Activated CD8-positive, alpha-beta memory T cell treated with anti-CD3 and anti-CD28 coated beads for 4 hours (primary cell): ENCODE measurements at places on chromosomes 16 and 17.

DNA sequence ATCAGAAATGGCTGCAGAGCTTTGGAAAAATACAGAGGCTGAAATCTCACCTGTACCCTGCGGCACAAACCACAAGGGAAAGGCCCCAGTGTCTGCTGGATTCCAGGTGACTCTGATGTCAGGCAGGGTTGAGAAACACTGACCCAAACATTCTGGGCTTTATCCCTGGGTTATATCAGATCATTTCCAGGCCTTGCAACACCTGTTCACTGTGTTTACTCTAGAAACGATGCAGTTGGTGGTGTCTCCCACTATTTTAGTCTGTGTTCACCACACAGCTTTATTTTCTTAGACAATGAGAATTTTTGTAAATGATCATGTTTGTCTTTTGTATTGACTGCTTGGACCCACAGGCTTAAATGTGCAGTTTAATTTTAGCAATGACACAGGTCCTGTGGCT is 151.5 kb upstream of the SDK2 start:
- DNase-seq, result no peak

GRCh38 chr17:7782240-7782639 is 51.8 kb upstream of the KDM6B start:
- no peak for DNase-seq

DNA sequence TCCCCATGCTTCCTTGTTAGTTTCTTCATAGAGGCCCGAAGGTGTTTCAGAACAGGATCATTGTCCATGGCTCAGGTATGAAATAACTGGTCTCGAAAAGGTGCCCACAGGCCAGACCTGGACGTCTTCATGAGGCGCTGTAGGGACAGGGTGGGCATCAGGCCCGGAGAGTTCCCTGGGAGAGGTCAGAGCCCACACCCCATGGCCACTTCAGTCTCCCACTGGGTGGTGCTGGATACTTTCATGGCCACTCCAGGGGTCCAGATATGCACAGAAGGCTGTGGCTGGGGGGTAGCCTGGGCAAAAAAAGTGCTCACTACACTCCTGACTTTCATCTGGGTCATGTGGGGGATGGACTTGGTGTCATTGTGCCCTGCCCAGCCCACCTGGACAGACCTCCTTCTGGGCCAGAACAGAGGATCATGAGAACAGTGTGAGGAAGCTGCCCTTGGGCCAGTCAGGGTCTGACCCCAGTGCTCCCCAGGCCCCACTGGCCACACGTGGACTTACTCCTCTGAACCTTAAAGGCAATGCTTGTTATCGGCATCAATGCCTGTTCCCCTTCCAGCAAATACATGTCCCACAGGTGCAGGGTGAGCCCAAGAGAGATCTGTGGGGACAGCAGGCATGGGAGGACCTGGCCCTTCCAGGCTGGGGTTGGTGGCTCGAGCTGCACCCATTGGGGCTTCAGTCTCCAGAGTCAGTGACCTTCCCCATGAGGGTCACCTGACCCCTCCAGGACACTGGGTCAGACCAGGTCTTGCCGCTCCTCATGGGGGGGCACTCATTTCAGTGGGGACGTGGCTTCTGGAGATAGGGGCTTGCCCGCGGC is 36.9 kb downstream of the LGALS9 start:
- DNase-seq, result no peak

GRCh38 chr17:83061586-83061985 is 17.8 kb upstream of the METRNL start:
- no peak for DNase-seq

DNA sequence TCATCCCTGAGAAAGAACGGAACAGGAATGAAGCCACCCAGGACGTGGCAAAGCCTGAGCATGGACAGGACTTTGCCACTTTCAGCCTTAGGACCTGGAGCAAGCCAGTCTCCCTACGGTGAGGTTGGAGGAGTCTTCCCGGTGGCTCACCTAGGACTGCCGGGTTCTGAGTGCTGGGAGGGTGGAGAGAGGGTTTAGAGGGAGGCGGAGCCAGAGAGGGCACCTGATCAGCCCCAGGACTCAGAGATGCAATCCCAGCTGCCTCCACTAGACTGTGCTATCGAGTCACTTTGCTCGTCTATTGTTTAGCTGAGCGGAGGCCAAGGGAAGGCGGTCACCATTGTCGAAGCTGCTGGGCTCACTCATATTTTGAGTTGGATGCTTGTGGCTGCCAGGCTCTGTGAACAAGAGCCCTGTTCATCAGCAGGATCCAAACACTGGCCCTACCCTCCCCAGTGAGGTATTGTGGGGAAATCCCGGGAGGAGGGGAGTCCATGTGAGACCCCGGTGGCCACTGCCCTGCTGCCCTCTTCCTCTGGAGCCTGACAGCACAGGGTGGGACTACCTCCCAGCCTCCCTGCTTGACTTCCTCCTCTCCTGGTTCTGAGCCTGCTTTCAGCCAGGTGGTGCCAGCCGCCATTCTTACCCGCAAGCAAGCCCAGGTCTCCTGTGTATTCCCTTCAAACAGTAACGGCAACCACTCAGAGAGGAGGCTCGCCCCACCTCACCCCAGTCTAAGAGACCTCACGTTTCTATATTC is 7.0 kb downstream of the KRT14 start:
- DNase-seq, result no peak

DNA sequence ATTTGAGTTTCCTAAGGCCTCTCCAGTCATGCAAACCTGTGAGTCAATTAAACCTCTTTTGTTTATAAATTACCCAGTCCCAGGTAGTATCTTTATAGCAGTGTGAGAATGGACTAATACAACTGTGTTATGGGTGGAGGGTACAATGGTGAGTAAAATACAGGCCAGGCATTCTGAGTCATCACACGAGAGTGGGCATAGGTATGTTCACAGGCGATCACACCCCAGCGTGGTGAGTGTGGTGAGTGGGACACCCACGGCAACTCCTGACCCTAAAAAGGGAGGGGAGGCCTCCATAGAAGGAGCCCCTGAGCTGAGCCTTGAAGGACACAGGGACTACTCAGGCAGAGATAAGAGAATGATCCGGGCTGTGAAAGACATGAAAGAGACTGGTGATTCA is 22.6 kb upstream of the MAPT start:
- no peak for DNase-seq

DNA sequence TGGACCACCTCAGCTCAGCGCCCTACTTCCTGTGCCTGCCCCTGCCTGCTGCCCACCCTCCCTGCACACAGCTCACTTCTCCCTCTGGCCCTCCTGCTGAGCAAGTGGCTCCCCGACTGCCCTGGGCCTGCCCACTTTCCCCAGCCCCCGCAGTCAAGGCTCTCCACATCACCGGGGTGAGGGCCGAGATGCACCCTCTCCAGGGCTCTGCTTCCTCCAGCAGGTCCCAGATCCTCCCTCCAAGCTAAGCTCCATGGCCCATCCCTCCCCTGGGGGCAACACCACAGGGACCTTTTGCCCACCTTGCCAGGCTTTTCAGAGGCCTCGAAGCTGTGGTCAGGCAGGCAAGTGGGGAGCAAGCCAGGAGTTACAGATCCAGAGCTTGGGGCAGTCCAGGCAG is 820.2 kb downstream of the KCNJ18 start:
- no peak for DNase-seq

DNA sequence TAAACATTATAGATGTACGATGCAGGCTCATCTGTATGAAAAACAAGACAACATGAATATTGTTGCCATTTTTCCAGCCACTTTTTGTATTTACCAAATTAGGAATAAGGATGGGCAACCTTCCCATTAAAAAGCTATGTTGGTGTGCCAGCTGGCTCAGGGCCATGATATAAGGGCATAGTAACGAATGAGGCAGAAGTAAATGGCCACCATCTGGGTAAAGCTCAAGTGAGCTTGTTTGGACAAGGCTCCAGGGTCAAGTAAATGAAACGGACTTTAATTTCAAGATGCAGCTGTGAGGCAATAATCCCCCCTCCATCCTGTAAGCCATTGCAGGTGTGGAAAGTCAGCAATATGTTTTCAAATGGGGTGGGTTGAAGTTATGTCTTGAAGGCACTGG is 930.9 kb upstream of the CDH8 start:
- no peak for DNase-seq

DNA sequence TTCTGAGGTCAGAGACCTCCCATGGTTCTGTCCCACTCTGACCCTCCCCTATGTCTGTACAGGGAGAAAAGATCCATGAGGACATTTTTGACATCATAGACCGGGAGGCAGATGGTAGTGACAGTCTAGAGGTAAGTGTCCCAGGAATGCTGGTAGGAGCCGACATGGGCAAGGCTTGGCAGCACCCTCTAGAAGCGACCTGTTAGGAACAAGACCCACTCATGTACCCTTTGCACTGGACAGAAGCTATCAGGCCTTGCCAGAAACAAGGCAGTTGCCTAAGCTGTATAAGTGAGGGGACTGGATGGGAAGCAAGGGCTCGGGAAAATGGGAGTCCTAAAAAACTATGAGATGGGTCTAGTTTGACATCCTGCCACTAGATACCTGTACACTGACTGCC is 2.5 kb downstream of the TUBG1 start:
- no peak for DNase-seq

GRCh38 chr16:10744370-10745030 is 858 bp downstream of the NUBP1 start:
- DNase-seq, result no peak

DNA sequence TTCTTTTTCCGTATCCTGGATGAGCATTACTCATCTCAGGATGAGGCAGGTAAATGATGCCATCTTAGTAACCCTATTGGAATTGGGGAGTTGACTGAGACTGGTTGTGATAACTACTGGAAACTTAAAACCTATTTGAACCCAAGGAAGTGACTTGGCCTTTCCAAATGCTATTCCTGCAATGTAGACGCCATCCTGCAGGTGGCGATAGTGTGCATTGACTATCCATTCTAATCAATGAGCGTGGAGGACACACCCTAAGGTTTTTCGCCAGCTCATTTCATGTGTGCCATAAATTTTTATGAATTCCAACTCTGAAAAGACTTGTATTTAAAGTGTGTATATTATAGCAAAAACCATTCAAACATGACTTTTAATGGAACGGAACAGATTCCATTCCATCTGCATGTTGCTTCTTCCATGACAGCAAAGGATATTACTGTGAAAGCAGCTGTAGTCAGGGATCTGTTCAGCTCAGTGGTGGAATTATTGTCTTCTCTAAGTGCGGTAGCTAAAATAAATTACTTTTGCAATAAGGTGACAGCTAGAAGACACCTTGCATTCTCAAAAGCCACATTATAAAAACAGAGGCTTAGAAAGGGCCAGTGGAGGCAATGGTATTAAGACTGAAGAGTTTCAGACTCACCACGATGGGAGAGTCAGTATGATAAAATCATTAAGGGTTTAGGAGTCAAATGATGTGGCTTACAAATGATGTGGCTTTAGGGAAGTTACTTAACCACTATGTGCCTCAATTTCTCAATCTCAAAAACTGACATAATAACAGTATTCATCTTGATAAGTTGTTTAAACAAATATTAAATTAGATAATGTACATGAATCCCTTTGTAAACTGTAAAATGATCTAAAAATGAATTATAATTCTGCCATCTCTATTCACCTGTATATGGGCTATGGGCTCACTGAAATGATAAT is 55.5 kb downstream of the SYT17 start:
- DNase-seq, result no peak

GRCh38 chr16:18932243-18932987 is 6.2 kb upstream of the SMG1 start:
- no peak for DNase-seq

GRCh38 chr16:68902003-68902968 is 59.0 kb downstream of the TANGO6 start:
- DNase-seq, result no peak

DNA sequence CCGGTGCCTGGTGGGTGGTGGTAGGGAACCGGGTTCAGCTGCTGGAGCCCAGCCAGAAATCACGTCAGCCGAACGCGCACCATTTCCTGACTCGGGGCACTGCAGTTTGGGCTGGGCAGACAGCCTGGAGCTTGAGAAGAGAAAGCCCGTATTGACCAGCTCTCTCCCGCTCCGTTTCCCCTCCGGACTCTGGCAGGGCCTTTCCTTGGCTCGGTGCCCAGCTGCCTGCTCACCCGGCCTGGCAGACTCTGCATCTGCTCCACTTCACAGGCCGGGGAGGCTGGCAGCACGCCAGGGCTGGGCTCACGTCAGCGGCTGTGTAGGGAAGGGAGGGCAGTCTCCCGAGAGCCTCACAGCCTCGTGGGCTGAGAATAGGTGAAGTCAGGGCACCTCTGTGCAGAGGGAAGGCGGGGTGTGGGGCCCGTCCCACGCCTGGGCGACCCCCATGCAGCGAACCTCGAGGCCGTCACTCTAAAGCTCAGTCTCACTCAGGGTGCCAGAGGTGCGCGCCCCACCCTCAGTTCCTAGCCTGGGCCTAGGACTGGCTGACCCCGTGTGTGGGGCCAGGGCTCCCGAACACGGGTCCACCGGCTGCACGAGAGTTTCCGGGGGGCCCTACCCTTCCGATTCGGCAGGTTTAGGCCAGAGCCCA is 59.1 kb downstream of the OR1D5 start:
- peak; percentile 23 for DNase-seq

GRCh38 chr17:79387783-79388182 is 223.1 kb downstream of the RBFOX3 start:
- no peak for DNase-seq

DNA sequence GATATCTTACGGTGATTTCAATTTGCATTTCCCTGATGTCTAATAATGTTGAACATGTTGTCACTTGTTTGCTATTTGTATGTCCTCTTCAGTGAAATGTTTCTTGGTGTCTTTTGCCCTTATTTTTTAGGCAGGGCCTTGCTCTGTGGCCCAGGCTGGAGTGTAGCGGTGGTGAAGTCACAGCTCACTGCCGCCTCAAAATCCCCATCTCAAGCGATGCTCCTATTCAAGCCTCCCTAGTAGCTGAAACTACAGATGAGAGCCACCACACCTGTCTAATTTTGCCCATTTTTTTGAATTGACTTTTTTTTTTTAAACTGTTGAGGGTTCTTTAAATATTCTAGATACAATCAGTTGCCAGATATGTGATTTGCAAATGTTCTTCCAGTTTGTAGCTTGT is 8.3 kb downstream of the UBE2G1 start:
- DNase-seq, result no peak
